ENCODE measurements at places on chromosomes 13 and 19.

GRCh38 chr19:14096272-14096992 is 5.9 kb upstream of the SAMD1 start:
- DNase-seq: no peak

DNA sequence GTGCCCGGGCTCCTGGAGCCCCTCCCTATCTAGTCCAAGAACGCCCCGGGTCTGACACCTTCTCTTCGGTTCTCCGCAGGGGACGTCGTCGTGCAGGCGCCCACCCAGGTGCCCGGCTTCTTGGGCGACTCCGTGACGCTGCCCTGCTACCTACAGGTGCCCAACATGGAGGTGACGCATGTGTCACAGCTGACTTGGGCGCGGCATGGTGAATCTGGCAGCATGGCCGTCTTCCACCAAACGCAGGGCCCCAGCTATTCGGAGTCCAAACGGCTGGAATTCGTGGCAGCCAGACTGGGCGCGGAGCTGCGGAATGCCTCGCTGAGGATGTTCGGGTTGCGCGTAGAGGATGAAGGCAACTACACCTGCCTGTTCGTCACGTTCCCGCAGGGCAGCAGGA is 3.4 kb downstream of the PVR start:
- no peak for DNase-seq

DNA sequence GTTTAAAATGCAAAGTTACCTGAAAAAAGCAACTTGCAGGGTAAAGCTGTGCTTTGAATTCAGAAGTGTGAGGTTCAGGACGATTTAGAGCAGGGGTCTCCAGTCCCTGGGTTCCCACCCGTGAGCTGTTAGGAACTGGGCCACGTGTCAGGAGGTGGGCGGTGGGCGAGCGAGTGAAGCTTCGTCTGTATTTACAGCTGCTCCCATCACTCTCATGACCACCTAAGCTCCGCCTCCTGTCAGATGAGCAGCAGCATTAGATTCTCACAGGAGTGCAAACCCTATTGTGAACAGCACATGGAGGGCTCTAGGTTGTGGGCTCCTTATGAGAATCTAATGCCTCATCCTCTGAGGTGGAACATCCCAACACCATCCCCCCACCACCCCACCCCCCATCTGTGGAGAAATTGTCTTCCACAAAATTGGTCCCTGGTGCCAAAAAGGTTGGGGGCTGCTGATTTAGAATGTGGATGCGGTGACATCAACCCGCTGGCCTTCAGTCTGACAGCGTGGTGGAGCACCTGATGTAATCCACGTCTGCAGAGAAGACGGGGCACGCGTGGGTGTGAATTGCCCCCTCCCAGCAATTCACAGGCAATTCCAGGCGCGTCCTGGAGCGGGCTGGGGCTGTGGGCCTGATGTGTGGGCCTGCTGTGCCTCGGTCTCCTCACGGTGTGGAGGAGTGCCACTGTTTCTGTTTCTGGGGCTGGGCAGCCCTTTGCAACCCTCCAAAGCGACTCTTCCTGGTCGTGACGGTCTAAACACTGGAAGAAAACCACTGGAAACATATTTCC is 214.0 kb upstream of the SOX1 start:
- no peak for DNase-seq

DNA sequence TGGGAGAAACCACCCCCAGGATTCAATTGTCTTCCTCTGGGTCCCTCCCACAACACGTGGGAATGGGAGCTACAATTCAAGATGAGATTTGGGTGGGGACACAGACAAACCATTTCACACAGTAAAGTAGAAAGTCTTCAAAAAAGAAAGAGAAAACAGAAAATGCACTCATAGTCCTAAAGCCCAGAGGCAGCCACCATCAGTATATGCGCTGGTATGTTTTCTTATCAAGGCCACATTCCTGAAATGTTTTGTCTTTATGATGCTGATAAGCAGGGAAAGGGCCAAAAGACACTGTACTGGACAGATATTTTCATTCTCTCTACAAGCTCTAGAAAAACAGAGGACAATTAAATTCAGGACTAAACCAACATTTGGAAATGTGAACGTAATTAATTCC is 375.8 kb upstream of the TSHZ3 start:
- no peak for DNase-seq

- DNase-seq: no peak
Measured at GRCh38 chr19:459724-460511, 915 bp downstream of the SHC2 start.

GRCh38 chr19:33998739-33999345 is 173.5 kb upstream of the LSM14A start:
- no peak for DNase-seq

- DNase-seq: no peak
Measured at GRCh38 chr13:26965952-26966700, 205.5 kb downstream of the USP12 start.

- DNase-seq: no peak
Measured at GRCh38 chr13:114151565-114152284, 19.3 kb upstream of the RASA3 start.

- DNase-seq: peak; percentile 20
Measured at GRCh38 chr13:79481685-79482052, 714 bp downstream of the NDFIP2 start.

GRCh38 chr19:35490364-35490763 is at the start of gene KRTDAP:
KRTDAP (minus strand) TSS chr19:35490464; CDS start chr19:35490442, 22 bp downstream.
- no peak for DNase-seq

Data from T-helper 9 cell (primary cell).